Activated T-cell treated with anti-CD3 and anti-CD28 coated beads for 4 hours (primary cell): ENCODE measurements at places on chromosomes 11 and 22.

GRCh38 chr11:93861808-93862207 lies 11.4 kb upstream of the VSTM5 start:
- no peak for DNase-seq

DNA sequence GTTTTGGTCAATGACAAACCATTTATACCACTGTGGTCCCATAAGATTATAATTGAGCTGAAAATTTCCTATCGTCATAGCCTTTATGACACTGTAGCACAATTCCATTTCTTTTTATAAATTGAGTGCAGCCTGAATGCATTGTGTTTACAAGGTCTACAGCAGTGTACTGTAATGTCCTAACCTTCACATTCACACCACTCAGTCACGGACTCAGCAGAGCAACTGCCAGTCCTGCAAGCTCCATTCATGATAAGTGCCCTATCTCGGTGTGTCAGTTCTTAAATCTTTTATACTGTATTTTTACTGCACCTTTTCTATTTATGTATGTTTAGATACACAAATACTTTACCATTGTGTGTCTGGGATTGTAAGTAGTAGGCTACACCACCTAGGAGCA lies 55.2 kb upstream of the SLC25A18 start:
- DNase-seq, result no peak

DNA sequence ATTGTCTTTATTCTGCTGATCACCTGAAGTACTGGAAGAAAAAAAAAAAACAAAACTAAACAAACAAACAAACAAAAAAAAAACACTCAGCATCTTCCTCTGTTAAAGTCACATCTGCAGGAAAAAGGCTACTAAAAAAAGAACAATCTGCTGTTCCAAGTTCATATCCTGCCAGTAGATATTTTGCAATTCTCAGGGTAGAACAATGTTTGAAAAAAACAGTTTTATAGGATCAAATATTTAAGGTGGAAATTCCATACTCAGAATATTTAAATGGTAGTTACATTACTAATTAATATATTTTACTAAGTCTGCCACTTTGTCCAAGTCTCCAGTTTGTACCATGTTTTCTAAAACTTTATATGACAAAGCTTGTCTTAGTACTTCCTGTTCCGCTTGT lies 175.2 kb downstream of the SBF2 start:
- DNase-seq, result no peak

DNA sequence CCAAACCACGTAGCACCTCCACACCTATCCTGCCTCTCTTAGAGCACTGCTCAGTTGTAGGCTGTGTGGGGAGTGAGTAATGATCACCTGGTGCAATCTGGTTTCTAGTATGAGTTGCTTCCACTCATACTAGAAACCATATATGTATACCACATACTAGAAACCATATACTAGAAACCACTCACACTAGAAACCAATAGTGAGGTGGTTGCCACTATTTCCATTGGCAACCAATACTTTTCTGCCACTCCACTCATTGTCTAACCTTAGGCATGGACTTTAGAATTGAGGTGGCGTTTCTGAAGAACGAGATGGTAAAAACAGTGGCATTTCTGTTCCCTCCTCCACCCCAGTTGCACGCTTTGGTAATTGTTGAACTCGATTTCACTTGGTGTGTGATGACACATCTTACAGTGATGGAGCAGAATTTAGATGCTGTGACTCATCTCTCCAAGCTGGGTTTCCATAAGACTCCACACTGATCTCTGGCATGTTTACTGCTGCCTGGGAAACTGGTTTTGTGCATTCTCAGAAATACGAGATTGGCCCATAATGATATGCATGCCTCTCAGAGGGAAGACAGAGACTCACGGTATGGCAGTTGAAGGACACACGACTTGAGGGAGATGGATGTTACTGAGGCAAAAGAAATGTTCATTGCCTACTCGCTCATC lies 82.9 kb downstream of the KIRREL3 start:
- no peak for DNase-seq

DNA sequence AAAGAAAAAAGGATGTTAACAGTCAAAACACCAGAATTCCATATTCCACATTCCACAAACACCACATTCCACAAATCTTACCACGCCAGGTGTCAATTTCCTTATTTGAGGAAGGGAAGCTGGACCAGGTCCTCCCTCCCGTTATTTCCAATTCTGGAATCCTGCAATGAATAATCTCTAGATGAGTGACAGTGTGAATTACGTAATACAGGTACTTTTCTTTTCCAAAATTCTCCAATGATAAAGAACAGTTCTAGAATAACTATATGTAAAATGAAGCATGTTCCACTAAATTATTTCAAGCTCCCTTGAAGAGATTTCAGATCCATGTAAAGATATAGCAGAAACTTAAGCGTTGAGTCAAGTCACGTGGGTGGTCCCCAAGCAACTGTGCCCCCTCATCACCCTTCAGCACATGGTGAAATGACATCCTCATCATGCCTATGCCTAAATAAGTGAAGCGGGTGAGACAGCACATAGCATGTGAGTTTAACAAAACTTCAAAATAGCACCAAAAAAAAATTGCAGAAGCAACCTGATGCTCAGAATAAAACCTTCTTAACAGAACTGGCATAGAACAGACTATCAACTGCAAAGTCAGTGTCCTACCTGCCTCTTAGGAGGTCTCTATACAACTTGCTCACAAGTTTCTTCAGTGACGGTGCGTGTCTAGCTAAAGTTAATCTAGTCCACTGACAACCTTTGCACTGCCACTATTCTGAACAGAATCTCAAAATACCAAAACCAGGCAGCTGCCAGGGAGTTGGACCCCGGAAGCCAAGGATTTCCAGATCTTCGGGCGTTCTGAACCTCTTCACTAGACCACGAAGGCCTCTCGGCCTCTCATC lies 876 bp downstream of the NFRKB start:
- DNase-seq, result no peak

- DNase-seq, result no peak
Measured at GRCh38 chr22:38325587-38325986, 8.4 kb upstream of the CSNK1E start.

- DNase-seq, result peak; percentile 18
Measured at GRCh38 chr11:36509201-36509639, 852 bp downstream of the TRAF6 start.

GRCh38 chr11:11213117-11213516 lies 139.9 kb downstream of the CSNK2A3 start:
- no peak for DNase-seq

DNA sequence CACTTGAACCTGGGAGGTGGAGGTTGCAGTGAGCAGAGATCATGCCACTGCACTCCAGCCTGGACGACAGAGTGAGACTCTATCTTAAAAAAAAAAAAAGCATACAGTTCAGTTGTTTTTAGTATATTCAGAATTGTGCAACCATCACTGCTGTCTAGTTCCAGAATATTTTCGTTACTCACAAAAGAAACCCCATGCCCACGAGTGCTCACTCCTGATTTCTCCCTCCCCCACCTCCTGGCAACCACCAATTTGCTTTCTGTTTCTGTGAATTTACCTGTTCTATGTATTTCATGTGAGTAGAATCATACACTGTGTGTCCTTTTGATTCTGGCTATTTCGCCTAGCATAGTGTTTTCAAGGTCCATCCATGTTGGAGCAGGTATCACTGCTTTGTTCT lies 24.8 kb downstream of the PTPRJ start:
- no peak for DNase-seq

DNA sequence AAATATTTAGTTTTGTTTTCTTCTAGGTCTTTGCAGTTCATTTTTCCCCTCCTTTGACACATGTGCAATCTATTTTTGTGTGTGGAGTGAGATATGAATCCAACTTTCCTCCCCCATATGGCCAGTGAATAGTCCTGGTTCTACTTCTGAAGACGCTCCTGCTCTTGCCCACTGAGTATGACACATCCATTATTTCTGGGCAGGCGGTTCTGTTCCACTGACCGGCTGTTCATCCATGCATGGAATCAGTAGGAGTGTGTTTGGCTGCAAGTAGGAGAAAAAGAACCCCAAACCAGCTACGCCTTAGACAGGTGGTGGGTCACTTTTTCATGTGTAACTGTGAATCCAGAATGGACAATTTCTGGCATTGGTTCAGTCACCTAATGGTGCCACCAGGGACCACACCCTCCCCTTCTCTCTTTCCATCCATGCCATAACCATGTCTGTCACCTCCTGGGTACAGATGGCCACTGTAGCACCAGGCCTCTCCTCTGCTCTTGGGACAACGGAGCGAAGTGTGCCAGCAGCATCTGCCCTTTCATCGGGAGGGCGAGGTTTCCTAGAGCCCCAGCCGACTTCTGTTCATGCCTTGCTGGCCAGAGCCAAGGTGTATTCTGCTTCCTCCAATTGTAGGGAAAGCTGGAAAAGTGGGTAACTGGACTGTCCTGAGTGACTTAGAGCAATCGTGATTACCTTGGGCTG lies 67.4 kb upstream of the SLC22A12 start:
- no peak for DNase-seq

DNA sequence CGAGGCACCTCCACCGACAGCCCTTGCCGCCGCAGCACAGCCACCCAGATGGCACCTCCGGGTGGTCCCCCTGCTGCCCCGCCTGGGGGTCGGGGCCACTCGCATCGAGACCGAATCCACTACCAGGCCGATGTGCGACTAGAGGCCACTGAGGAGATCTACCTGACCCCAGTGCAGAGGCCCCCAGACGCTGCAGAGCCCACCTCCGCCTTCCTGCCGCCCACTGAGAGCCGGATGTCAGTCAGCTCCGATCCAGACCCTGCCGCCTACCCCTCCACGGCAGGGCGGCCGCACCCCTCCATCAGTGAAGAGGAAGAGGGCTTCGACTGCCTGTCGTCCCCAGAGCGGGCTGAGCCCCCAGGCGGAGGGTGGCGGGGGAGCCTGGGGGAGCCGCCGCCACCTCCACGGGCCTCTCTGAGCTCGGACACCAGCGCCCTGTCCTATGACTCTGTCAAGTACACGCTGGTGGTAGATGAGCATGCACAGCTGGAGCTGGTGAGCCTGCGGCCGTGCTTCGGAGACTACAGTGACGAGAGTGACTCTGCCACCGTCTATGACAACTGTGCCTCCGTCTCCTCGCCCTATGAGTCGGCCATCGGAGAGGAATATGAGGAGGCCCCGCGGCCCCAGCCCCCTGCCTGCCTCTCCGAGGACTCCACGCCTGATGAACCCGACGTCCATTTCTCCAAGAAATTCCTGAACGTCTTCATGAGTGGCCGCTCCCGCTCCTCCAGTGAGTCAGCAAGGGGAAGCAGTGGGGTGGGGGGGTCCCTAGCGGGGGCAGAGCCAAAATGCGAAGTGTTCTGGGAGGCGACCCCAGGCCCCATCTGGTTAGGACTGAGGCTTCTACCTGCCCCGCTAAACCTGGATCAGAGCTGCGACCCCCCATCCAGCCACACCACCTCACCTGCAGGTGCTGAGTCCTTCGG lies 4.4 kb downstream of the FREY1 start:
- DNase-seq, result no peak

GRCh38 chr11:68503251-68503687 lies 42.7 kb downstream of the PPP6R3 start:
- no peak for DNase-seq

DNA sequence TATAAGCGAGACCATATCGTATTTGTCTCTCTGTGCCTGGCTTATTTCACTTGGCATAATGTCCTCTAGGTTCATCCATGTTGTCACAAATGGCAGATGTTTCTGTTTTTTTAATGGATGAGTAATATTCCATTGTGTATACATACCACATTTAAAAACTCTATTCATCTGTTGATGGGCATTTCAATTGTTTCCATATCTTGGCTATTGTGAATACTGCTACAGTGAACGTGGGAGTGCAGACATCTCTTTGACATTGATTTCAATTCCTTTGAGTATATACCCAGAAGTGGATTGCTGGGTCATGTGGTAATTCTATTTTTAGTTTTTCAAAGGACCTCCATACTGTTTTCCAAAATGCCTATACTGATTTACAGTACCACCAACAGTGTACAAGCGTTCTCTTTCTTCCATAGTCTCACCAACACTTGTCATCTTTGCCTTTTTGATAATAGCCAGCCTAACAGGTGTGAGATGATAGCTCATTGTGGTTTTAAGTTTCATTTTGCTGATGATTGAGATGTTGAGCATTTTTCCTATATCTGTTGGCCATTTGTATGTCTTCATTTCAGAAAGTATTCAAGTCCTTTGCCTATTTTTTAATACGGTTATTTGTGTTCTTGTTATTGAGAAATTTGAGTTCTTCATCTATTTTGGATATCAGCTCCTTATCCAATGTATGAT lies 194.7 kb upstream of the E2F8 start:
- DNase-seq, result no peak

DNA sequence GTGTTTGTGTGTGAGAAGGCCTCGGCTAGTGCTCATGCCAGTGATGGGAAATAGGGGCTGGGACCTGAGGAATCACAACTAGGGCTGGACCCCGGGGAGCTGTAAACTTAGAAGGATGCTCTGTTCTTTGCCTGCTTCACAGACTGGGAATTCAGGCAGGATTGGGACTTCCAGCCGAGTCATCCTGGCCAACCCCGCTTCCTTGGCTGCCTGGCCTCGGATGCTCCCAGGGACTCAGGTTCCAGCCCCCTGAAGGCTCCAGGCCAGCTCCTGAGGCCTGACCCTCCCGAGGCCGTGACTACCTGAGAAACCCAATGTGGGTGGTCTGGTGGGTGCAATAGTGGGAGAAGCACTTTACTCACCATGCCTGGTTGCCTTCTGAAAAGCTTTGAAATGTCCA lies 44.7 kb downstream of the IRAG1 start:
- DNase-seq, result no peak

- DNase-seq, result no peak
Measured at GRCh38 chr11:86658534-86658933, 13.9 kb downstream of the ME3 start.

- no peak for DNase-seq
Measured at GRCh38 chr22:33073989-33074418, 15.8 kb upstream of the SYN3 start.

DNA sequence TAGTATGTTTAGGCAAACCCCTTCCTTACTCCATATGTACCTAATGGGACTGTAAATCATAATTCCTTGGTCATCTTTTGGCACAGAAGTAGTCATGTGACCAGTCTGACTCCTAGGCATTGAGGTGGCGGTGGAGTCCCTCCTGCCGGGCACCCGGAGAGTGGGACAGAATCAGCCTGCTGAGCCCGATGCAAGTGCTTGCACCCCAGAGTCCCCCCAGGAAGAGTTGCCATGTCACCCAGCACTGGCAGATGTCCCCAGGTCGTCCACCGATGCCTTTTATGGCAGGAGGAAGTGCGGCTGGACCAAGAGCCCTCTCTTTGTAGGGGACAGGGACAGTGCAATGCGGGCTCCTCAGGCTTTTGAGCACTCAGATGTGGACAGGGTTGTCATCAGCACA lies 500.3 kb downstream of the NELL1 start:
- DNase-seq, result no peak

DNA sequence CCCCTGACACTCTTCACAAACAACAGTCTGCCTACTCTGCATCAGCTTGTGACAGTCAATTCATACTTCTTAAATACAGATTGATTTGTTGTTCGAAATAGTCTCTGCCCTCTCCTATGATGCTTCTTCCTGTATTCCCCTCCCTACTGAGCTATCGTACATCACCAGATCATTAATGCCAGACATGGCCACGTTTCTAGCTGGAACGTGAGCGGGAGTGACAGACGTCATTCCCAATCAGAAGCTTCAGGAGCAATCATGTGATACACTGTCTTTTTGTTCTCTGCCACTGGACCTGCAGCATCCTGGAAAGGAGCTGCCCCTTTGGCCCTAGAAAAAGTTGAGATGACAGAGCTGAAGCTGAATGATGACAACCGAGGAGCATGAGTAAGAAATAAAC lies 48.5 kb downstream of the CSNK2A3 start:
- no peak for DNase-seq
